Ovary (tissue), 10 donors: ENCODE measurements at places on chromosomes 3 and 15. TPM values are rescaled to one million over a fixed set of nuclear protein-coding genes. Genes with fewer than 3 reads are reported as not detected.

- DNase-seq: peak; percentile 80
Measured at GRCh38 chr15:51622604-51623370, at the start of gene DMXL2. DMXL2 (minus strand) TSS chr15:51622771; CDS start chr15:51622545, 226 bp downstream.

DNA sequence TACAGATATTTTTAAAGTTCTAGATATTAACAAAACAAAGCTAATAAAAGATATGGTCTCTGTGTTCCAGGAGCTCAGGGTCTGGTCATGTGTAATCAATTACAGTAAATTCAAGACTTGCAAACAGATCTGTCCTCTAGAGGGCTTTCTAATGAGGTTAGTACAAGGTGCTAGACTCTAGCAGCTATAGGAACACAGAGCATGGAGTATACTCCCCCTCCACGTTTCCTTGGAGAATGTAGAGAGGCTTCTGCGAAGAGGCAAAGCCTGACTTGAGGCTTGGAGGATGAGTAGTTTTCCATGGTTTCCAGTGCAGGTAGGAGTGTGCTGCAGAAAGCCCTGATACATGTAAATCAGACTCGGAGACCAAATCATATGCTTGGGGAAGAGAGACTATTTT, 32.7 kb upstream of the DLG1 start:
- DNase-seq: no peak

GRCh38 chr3:134311265-134311664, 60.6 kb upstream of the RYK start:
- no peak for DNase-seq

GRCh38 chr3:57797701-57798487, 41.8 kb downstream of the SLMAP start:
- no peak for DNase-seq

DNA sequence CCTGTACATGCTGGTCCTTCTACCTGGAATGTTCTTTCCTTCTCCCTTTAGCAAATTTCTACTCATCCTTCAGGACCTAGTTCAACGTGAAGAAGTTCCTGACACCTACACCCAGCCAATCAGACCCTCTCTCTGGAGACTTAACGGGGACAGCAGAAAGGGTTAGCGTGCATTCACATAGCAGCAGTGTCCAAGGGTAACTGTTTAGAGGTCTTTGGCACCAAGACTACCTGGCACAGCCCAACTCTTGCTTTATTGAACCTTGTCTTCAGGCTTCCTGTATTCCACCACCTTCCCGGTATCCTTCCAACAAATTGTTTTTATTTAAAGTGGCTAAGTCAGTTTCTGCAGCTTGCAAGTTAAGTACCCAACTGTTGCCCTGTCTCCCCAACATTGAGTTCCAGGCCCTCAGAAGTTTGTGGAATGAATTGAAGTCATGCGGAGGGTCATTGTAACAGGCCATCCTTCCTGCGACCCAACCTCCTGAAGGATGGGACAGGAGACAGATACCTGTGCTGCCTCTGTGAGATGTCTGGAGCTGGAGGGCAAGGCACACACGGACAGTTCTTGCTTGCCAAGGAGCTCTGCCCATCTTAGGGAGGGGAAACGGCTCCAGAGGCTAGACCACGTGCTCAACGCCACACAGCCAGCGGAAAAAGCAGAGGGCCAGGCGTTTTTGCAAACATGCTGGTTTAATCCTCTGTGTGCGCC, 14.4 kb upstream of the WNT7A start:
- no peak for DNase-seq

DNA sequence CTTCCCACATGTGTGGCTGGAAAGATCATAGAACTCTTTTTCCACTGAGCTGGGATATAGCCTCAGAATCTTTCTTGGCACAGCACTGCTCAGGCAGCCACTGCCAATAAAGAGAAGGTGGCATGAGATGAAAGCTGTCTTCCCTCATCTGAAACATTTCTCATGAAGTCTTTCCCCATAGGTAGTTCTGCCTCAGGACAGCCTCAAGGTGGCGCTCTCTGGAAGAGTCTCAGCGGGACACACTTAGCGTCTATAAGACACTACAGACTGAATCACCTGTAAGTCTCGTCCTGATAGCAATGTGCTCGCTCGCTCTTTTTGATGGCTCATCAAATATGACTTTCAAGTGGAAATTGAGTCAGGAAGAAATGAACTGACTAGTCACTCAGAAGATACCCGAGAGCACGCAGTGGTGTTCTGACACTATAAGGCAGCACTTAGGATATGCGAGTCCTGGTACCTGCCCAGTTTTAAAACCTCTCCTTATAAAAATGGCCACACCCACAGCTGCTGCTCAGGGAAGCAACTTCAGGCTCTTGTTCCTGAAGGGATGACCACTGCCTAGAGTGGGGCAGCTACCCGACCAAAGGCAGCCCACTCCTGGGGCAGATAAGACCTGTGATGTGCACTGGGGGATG, 269.5 kb downstream of the SUCLG2 start:
- no peak for DNase-seq

GRCh38 chr3:98855806-98856400, 45.6 kb downstream of the DCBLD2 start:
- DNase-seq: no peak

DNA sequence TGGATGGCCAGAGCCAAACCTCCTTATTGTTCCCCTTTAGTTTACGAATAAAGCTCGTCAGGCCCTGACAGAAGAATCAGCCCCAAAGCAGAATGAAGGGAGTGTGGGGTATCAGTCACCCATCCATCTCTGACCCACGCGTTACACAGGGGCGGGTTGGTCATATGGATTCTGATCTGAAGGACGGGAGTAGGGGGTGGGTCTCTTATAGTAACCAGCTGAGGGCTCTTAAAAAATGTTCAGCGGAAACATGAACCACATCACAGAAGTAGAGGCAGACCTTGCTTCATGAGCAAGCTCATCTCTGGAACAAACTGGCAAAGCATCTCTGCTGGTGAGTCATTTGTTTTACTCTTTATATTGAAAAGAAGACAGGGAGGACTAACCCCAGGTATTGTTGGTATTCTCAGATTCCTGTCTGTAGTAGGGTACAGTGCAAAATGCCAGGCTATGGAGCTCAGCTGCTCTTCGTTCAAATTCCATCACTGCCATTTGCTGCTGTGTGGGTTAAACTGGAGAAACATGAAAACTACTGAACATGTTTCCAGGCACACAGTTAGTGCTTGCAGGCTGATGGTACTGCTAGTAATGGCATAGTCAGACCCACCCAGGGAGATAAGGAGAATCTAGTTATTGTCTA, at the start of gene CXCR6:
TSS of gene CXCR6 (plus strand) at position 258 of the 640 bp plus-strand sequence. CDS start 3,018 bp downstream, outside the sequence.
- DNase-seq: no peak

DNA sequence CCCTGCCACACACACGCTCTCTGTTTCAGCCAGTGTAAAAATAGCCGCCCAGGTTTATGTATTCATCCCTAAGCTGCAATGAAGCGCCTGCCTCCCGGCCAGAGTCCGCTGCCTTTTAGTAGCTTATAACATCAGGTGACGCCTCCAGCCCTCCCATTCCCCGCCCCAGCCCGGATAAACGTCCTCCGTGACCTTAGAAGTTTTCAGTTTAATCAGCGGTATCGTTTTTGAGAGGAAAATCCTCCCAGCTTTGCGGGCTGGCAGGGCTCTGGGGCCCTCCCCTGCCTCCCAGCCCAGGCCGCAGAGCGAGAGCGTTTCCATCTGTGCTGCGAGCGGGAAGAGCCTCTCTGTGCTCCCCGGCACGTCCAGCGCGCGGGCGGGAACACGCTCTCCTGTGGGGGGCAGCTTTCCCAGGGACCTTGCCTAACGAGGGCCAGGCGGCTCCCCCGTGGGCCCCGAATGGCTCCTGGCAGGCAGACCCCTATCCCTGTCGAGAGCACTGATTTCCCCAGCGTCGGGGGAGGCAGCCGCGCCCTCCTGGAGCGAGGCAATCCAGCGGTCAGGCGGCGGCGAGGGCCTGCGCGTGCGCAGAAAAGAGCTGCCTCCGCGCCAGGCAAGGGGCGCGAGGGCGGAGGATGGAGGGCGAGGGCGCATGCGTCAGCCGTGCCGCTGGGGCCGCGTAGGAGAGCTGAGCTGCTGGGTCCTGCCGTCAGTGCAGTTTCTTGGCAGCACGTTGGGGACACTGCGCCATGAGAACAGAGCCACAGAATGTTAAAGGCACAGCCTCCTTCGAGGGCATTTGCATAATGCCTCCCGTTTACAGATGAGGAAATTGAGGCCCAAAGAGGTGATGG, 71.1 kb downstream of the CCNL1 start:
- peak; percentile 98 for DNase-seq

DNA sequence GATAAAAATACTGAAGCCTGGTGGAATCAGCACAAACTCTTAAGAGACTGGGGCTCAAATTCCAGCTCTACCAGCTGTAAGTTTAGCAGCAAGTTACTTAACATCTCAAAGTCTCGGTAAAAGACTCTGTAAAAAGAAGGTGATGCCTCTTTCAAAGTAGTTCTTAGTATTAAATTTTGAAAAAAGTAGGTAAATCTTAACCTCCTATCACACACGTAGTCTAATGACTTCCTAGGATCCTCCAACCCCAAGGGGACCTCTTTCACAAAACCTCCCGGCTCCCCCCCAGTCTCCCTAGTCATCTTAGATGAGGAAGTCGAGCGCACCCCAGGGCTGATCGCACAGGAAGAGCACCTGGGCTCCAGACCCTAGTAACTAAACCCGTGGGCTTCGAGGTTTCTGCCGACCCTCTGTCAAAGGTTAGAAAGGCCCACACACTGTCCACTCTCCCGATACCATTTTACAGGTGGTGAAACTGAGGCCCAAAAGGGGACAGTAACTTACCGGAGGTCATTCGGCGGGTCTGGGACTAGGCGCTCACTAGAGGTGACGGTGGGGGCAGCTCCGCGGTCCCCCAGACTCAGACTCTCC, 427 bp downstream of the MBD4 start:
- DNase-seq: no peak

DNA sequence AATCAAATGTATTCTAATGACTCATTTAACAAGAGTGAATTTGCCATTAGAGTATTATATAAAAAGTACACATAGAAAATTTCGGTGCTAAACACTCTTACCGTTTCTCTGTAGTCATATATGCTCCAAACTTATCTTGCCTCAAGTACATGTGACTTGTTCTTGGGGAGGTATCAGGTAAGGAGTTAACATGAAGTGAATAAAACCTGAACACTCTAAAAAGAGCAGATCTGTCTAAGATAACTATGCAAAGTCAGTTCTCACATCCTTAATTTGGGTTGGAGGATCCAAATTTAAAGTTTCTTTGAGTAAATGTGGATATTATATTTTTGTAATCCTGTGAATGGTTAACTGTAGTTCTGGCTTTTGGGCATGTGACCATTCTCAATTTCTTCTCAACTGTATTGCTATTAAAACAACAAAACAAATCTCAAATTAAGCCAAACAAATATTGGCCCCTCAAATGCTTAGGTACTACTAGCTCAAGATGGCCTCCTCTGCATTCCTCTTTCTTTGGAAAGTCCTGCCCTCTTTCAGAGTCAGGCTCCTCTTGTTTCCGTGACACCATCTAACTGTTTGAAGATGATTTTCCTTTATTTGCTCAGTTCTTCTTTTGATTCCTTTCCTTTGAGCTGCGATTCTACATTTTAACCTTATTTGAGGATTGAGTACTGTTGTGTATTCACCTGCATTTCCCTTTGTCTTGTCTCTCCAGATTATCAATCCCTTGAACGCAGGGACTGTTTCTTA, 4.2 kb downstream of the EDEM1 start:
- no peak for DNase-seq

DNA sequence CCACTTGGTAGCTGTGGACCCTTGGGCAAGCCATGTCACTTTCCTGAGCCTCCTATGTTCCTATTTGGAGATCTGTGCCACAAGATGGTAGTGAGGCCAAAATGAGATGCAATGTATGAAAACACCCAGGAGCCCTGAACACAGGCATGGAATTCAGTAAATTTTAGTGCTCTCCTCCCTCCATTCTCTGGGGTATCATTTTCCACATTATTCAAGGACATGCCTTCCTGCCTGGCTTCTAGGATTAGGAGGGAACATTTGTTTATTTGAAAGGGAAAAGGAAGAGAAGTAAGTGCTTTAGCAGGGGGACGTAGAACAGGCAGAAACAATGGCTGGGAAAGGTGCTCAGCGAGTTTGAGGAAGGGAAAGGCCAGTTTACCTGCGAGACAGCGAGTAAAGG, 98.8 kb downstream of the ATG7 start:
- no peak for DNase-seq

- no peak for DNase-seq
Measured at GRCh38 chr3:161358488-161358887, 12.8 kb downstream of the SPTSSB start.

GRCh38 chr3:111594781-111595180, 365 bp downstream of the ZBED2 start:
- no peak for DNase-seq

GRCh38 chr3:170502297-170502696, 83.6 kb downstream of the SLC7A14 start:
- DNase-seq: peak; percentile 40

DNA sequence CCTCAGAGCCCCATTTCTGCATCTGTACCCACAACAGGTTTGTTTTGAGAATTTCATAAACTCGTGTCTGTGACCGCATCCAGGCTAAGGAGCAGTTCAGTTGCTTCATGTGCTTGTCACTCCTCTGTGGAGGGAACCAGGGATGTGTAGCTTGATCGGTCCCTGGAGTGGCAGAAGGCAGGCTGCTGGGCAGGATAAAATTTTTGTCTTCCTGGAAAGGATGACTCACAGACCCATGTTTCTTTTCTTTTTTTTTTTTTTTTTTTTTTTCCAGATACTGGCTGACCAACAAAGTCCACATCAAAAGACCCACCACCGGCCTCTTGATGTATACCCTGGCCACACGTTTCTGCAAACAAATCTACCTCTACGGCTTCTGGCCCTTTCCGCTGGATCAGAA, 70.1 kb downstream of the ST8SIA2 start:
- DNase-seq: no peak

The FETUB gene
- polyA plus RNA-seq: not detected

The MESP1 gene
- polyA plus RNA-seq: not detected

The PLSCR5 gene
- not detected for polyA plus RNA-seq

The PYGO1 gene
- polyA plus RNA-seq: 4.0 TPM
